Transverse colon (tissue), 4 donors: ENCODE measurements at places on chromosomes 1 and 21. TPM values are rescaled to one million over a fixed set of nuclear protein-coding genes. Genes with fewer than 3 reads are reported as not detected.

Gene RNF207
- 277 TPM for total RNA-seq

- DNase-seq: no peak
Measured at GRCh38 chr21:36169470-36170128, 13.0 kb downstream of the DOP1B start.

DNA sequence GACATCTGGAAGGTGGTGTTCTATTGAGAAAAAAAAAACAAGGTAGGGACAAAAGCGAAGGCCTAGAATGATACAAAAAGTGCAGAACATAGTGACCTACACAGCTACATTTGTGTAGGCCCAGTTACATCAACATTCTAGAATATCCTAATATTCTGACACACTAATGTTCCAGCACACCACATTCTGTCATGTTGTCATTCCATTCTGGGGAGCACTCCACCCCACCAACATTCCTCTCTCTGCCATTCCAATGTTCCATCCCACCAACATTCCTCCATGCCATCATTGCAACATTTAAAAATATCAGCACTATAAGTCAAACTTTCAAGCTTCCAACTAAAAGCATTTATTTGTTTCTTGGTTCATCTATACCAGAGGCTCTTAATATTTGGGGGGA, 28.5 kb downstream of the COA7 start:
- no peak for DNase-seq

DNA sequence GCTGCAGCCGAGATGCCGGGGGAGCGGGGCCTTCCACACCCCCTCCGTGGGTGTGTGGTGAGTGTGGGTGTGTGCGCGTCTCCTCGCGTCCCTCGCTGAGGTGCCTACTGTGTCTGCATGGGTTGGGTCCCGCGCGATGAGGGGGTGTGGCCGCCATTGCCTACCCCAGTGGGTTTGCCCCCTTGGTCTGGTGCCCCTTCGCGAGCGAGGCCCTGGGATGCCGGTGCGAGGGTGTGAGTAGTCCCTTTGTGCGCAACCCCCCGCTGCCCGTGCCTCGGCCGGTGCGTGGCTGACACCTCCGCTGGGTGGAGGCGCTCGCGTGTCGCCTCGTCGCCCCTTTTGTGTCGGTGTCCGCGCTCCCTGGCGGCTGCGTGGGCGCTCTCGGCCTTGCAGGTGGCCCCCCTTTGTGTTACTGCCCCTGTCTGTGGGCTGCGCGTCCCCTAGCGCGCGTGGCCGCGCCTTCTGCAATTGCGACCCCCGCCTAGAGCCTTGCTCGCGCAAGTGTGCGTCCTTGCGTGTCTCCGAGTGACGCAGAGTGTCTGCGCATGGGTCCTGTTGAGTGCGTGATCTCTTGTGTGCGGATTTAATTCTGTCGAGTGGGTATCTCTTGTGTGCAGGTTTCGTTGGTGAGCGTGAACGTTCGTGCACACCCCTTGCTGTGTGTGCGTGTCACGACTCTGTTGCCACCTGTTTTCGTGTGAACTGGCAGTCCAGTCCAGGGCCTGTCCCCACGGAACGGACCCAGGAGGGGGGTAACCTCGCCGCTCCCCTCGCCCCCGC, 553 bp downstream of the TTC3 start:
- DNase-seq: peak; percentile 70

DNA sequence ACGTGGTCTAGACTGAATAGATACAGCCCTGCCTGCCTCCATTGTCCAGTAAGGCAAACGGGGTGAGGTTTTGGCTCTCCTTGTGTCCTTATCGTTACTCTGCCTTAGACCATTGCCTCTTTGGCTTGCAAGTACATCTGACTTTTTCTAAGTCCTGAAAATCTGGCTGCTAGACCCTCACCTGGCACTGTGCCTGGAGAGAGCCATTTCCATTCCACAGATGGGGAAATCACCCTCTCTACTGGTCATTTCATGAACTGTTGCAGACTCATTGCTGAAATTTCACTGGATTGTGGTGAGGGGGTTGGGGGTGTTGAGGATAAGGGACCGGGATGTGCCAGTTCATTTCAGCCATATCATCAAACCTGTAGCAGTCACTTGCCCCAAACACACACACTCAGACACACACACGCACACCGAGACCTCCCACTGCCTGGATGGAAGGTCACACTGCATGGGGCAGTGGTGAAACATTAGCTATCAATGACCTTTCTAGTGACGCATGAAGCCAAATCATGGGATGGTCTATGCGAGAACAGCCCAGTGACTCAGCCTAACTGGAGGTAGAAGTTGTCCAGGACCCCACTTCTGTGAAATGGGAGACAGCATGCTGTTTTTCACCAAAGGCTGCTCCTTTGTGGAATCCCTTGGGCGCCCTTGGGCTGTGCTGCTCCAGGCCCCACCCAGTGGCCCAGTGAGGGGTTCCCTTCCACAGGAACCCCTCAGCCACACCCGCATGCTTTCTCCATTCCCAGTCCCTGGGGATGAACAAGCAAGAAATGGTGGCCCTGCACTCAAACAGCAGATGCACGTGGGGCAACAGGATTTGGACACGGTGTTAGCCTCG, 34.9 kb upstream of the VASH2 start:
- no peak for DNase-seq

DNA sequence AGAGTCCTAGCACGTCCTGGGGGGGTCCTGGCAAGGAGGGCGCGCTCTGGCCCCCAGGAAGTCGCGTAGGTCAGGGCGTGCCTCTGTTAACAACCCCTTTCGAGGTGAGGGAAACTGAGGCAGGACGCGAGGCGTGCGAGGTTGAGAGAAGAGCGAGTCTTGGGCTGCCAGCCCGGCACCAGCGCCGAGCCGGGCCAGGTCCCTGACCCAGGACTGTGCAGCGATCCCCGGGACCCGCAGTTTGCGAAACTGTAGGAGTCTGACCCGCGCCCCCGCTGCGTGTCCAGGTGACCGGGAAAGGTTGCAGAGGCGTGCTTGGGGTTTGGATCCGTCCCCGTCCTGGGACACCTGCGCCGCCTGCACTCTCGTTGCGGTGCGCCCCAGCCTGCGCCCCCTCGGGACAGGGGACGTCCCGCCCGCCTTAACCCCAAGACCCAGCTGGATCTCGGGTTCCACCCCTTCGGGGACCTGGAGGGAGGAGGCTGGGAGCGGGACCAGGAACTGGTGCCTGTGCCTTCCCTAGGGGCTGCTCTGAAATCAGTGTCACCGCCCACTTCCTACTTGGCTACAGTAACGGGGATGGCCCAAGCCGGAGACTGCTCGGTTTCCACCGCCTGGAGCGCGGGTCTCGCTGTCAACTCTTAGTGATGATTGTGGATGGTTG, 493 bp downstream of the DISC1 start:
- DNase-seq: peak; percentile 71

DNA sequence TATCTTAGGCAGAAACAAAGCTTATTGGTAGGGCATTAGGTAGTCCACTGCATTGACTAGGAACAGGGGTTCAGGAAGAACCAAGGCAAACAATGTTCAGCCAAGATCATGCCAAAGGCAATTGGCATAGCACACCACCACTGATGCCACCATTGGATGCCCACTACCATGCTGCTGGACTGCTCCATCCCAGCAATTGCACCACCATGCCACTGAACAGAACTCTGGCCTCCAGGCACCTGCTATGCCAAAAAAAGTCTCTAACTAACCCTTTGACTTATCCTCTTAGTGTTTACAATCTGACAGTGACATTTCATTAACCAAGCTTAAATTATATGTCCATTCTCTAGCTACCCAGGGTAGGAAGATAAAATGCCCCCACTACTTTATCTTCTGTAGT, 509.6 kb upstream of the CAMK1G start:
- no peak for DNase-seq

DNA sequence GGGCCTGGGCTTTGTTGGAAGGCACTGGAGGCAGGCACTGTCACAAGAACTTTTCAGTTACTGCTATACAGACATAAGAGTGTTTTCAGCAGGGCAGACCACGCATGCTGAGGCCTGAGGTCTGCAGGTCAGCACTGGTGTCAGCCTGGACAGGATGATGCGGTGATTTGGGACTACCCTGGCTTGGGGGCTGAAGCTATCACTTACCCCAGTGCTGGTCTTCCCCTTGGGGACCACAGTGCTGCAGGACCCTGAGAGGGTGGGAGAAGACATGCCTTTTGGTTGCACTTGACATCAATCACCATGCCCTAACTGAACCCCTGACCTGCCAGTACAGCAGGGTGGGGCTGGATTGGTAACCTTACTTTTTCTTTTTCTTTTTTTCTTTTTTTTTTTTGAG, 9.2 kb downstream of the DMRTB1 start:
- no peak for DNase-seq

Gene XCL2
- 4.5 TPM for total RNA-seq

DNA sequence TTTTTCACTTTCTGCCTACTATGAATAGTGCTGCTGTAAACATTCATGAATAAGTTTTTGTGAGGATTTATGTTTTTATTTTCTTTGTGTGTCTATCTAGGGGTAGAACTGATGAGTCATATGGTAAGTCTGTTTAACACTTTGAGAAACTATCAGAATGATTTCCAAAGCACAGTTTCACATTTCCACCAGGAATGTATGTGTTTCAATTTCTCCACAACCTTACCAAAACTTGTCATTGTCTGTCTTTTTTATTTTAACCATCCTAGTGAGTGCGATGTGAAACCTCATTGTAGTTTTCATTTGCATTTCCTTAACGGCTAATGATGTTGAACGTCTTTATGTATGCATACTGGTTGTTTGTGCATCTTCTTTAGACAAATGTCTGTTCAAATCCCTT, 23.5 kb downstream of the RNASEL start:
- DNase-seq: no peak

DNA sequence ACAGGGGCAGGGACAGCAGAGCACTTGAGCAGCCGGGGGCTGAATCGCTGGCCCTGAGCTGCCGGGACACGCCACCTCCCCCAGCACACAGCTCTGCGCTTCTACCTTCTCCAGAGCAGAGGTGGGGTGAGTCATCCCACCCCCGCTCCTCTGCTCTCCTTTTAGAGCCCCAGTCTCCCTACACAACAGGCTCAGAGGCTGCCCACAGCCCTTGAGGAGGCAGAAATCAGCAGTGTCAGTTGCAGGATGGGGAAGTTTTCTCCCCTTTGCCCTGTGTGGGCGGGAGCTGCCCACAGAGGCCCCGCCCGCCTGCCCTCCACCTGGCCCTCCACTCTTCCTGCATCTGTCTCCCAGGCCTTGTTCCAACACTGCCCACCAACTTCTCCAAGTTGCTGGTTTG, 94.6 kb downstream of the STUM start:
- DNase-seq: no peak

DNA sequence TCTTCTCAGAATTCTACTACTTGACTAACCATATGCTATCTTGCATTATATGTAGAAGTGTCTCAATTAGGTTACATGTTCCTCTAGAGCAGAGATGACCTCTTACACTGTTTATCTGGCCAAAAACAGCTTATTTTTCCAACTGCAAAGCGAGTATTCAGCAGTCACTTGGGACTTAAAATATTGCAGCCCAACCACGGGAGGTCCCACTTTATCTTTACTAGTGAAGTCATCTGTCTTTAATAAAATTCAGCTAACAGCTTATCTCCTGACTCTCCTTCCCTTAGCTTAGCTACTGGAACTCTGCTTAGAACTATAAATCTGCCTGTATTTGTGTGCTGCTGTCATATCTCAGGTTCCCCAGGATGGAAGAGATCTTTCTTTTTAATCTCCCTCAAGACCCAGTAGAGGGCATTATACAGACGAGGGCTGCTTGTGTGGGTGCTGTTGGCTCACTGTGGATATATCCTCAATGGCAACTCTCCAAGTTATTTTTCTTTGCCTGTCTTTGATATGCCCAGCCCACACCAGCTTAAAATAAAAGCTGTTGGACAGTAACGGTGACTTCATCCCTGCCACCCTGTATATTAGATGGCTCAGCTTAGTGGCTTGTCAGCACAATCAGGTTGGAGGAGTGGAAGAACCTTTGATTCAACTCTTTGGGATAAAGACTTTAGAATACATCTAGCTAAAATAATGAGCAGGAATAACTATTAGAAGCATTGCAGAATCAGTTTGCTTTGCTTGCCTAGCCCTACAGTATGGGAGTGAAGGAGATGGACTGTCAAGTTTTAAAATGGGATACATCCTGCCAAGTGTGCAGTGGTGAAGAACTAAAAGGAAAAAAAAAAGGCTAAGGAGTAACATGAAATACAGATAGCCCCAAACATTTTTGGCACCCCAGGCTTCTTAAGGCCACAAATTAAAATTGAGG, 9.6 kb downstream of the ENSA start:
- DNase-seq: no peak

Gene VAV3
- total RNA-seq: 123 TPM

DNA sequence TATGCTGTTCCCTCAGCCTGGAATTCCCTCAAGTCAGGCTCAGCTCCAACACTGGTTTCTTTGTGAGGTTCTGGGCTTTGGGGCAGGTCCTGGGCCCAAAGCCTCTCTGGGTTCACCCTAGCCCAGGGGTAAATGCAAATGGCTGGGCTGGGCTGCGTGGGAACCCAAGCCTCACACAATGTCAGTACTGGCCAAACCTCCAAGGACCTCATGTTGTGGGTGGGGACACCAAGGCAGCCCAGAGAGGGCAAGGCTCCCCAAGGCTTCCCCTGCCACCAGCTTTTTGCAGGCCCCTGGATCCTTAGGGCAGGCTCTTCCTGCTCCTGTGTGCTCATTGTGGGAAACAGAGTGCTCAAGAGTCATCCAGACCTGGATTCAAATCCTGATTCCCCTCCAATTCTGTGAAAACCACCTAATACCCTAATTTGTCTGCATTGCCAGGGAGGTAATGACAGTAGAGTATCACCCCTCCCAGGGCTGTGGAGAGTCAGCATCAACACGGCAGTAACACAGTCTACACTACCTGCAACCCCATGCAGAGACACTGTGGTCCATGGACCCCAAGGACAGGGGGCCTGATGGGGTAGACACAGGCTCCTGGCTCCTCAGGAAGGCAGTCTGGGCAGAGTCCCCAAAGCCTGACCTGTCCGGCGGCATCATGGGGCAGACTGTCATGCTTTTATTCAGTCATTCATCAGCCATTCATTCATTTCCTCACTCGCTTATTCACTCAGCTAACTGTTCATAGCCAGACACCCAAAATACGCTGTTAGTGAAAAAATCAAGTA, 85.7 kb downstream of the DMRTB1 start:
- DNase-seq: no peak

Gene BMP8B
- 1.2 TPM for total RNA-seq

- no peak for DNase-seq
Measured at GRCh38 chr1:242004751-242005495, 6.0 kb upstream of the MAP1LC3C start.

DNA sequence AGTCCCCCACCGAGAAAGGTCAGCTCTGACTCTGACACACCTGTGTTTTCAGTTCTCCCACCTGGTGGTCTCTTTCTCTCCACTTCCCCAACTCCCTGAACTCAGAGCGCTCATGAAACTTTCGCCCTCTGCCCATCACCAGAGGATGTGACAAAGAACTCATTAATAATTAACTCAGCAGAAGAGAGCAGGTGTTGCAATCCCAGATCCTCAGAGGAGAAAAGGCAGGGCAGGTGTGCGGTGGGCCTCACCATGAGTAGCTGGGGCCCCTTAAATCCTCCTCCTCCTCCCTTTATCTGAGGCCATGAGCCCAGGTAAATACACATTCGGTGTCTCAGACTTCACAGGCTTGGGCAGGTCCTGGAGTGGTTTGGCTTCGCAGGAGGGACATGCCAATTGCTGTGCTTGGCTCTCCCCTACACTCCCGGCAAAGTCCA, 1.7 kb upstream of the LAMB3 start:
- DNase-seq: peak; percentile 56
